NCI-H1694 (cell line): ENCODE measurements at places on chromosomes 4 and X.

GRCh38 chr4:178086320-178086719 lies 644.1 kb upstream of the AGA start:
- DNase-seq, result no peak

- no peak for DNase-seq
Observed at GRCh38 chrX:12693754-12694153, 97.5 kb upstream of the PRPS2 start.

- no peak for DNase-seq
Observed at GRCh38 chr4:169397762-169398161, 127.0 kb upstream of the SH3RF1 start.

GRCh38 chr4:159137176-159137575 lies 34.3 kb downstream of the RAPGEF2 start:
- DNase-seq, result no peak

DNA sequence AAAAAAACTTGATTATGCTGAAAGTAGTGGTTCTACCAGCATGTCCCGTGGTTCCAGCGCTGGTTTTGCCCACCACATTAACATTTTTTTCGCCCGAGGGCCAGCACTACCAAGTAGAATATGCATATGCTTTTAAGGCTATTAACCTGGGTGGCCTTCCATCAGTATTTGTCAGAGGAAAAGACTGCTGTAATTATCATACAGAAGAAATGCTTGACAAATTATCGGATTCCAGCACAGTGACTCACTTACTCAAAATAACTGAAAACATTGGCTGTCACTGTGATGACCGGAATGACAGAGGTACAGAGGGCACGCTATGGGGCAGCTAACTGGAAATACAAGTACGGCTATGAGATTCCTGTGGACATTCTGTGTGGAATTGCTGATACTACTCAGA lies 34.6 kb downstream of the PRPS2 start:
- no peak for DNase-seq

DNA sequence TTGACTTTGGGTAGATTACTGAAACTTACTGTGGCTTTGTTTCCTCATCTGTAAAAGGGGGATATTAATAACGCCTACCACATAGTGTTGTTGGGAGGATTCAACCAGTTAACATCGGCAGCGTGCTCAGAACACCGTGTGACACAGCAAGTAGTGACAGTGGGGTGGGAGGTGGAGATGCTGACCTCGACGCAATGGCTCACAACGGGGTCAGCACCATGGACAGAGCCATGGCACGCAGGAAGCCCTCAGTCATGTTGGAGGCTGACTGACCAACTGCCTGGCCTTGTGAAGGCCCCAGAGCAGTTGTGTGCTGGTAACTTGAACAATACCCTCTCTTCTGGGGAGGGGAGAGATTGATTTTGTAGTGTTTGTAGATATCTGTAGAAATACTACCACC lies 93.2 kb downstream of the WFS1 start:
- DNase-seq, result no peak

- DNase-seq, result no peak
Observed at GRCh38 chrX:53950130-53950733, 94.0 kb downstream of the PHF8 start.

- no peak for DNase-seq
Observed at GRCh38 chr4:138114434-138114833, 127.7 kb downstream of the SLC7A11 start.
